ENCODE measurements at places on chromosomes 7 and 10.

- no peak for DNase-seq
Measured at GRCh38 chr10:122348512-122348911, 26.0 kb upstream of the PLEKHA1 start.

GRCh38 chr10:1367938-1368841, 312.0 kb downstream of the WDR37 start:
- no peak for DNase-seq

GRCh38 chr7:40777730-40778312, 643.0 kb downstream of the SUGCT start:
- no peak for DNase-seq

- no peak for DNase-seq
Measured at GRCh38 chr10:36341471-36341870, 699.4 kb upstream of the FZD8 start.
